Activated T-helper 2 cell treated with anti-CD3 and anti-CD28 coated beads, Interferon-gamma antibody, Interleukin-2, Interleukin-4, amounts not matched to agents 10 μg/mL and 5 μg/mL and 100 μg/mL, durations not matched to agents 14 hours and 24 hours and 36 hours (primary cell): ENCODE measurements at places on chromosomes 11 and 22. TPM values are rescaled to one million over a fixed set of nuclear protein-coding genes. Genes with fewer than 3 reads are reported as not detected.
A peak's percentile ranks its signal among the peaks of the same experiment; 100 is the strongest.

The SLC6A5 gene
- not detected in 2 replicates for total RNA-seq

DNA sequence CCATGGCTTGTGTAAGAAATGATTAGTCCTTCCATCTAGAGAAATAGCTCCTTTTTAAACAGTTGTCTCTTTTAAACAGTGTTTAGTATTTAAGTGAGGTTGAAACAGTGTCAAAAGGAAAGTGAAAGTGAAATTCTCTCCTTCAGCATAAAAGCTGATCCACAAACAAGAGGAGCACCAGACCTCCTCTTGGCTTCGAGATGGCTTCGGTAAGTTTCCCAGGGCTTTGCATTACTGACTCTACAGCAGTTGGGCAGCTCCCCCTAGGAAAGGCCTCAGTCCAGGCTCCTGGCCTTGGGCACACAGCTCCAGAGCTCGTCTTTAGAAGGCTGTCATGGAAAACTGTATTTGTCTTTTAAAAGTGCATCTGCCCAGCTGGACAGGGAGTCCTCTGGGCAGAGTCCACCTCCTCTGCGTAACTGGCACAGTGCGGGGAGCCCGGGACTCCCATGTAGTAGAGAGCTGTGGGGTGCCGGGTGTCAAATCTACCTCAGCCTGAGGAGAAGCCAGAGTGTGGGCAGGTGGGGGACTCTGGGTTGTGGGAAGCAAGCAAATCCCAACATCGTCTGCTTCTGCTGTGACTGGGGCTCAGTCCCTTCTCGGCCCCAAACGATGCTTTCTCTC is at the start of gene PLAAT4:
Gene PLAAT4, plus strand, starts transcription at position 140 of the 624 bp plus-strand sequence. Its CDS starts 61 bp downstream, at position 201.
- peak within 1 kb of the TSS; percentile 74 for H3K27ac ChIP-seq
- peaks cover 62% of the 10 kb centered on the region for H3K4me1 ChIP-seq
- H3K4me3 ChIP-seq: peak within 1 kb of the TSS; percentile 80
- DNase-seq: peak; percentile 32
- H3K27me3 ChIP-seq: no peaks in the 10 kb centered on the region
- peaks cover 5% of the 10 kb centered on the region for H3K36me3 ChIP-seq

The EPS8L2 gene
- 17.8 and 24.6 TPM in 2 replicates for total RNA-seq

GRCh38 chr11:33542921-33543320 is 157.7 kb downstream of the C11orf91 start:
- H3K4me3 ChIP-seq: no peak overlapping the region
- no peaks in the 10 kb centered on the region for H3K36me3 ChIP-seq
- no peak overlapping the region for H3K27ac ChIP-seq
- no peak for DNase-seq

DNA sequence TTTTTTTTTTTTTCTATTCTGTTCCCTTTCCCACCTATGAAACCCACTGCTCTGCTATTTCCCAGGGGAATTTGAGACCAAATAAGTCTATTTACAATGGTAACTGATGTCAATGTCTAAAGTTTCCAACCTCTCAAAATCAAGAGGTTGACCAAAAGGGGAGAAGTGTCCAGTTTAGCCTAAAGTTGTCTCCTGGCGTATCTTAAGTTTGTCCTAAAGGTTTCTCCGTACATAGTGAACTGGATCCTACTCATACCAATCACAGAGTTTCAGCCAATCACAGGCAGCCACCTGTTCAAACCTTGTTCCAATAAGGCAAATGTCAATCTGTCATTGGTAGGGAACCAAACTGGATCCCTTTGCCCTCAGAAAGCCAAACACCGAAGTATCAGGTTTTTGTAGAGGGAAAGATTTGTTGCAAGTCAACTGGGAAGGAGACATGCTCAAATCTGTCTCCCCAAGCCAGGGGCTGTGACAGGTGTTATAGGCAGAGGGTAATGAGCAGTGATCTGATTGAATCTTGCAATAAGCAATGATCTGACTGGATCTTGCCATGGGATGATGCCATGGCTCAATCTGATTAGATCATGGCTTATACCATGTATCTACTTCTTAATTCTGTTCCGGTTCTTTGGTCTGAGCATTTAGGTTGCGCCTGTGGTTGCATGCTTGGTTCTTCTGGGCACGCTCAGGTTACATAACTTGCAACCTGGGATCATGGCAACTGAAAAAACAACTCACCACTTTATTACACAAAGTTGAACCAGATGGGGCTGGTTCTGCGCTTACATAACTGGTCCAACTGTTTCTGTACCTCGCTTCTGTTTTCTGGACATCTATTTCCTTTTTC is 1.1 kb upstream of the VPS37C start:
- H3K4me3 ChIP-seq: peak overlapping the region; percentile 83
- DNase-seq: peak; percentile 13
- H3K4me1 ChIP-seq: peaks cover 53% of the 10 kb centered on the region

DNA sequence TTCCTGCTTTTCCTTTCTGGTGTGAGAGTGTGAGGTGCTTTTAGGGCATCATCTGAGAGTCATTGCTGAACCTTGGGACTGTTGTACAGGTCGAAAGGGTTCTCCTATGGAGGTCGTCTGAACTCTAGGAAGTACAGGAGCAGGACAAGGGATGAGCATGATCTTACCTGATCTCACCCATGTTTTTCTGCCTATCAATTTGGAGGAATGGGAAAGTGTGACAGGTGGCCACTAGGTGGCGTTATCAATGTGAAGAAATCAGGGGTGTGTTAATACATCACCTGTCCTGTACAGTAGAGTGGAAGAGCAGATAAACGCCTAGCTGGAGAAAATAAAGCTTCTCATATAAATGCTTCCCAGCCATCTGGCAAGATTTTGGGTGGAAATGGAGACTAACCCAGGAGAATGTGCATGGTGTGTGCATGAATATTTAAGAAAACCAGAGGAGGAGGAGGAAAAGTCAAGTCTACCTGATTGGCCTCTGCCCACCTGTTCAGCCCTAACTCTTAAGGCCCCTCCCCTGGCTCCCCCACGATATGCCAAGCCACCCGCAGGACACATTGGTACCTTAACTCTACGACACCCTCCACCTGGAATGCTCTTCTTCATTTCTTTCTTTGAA is 72.0 kb upstream of the NARS2 start:
- DNase-seq: peak; percentile 40
- H3K27ac ChIP-seq: no peak overlapping the region
- no peaks in the 10 kb centered on the region for H3K27me3 ChIP-seq
- peaks cover 54% of the 10 kb centered on the region for H3K4me1 ChIP-seq
- H3K36me3 ChIP-seq: no peaks in the 10 kb centered on the region
- H3K4me3 ChIP-seq: no peak overlapping the region

The TTC36 gene
- total RNA-seq: 0.39 and 0.78 TPM in 2 replicates

GRCh38 chr22:25123677-25124076 is 76.0 kb upstream of the CRYBB3 start:
- H3K36me3 ChIP-seq: peaks cover 4% of the 10 kb centered on the region
- H3K4me1 ChIP-seq: no peaks in the 10 kb centered on the region
- no peak for DNase-seq
- H3K4me3 ChIP-seq: no peak overlapping the region
- H3K27ac ChIP-seq: no peak overlapping the region

DNA sequence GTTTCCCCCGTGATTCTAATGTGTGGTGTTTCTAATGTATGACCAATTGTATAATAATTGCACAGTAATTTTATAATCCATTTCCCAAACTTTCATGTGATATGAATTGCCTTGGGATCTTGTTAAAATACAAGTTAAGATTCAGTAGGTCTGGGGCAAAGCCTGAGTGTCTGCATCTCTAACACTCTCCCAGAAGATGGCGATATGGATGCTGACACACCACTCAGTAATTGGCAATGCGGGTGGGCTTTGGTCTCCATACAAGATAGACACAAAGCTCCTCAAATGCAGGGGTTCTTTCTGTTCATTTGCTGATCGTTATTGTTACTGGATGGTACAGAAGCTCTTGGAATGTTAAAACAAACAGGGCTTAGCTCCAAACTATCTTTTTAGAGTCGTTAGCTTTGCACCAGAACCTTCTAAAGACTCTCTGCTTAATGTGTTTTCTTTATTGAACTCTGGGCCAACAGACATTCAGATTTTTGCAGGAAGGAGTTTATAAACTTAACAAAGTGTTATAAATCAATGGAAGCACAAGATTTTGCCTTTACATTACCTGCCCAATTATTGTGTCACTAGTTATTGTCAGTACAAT is 45.4 kb upstream of the ANO3 start:
- DNase-seq: no peak
- H3K4me3 ChIP-seq: no peak overlapping the region
- H3K4me1 ChIP-seq: peaks cover 4% of the 10 kb centered on the region
- no peak overlapping the region for H3K27ac ChIP-seq

- peaks cover 14% of the 10 kb centered on the region for H3K4me1 ChIP-seq
- no peaks in the 10 kb centered on the region for H3K36me3 ChIP-seq
- peak overlapping the region; percentile 24 for H3K27ac ChIP-seq
- no peak for DNase-seq
Observed at GRCh38 chr11:134349802-134350355, 18.1 kb downstream of the GLB1L2 start.

GRCh38 chr22:47452184-47452583 is 689.7 kb downstream of the TBC1D22A start:
- H3K4me1 ChIP-seq: no peaks in the 10 kb centered on the region
- no peak for DNase-seq
- H3K4me3 ChIP-seq: no peak overlapping the region
- H3K27me3 ChIP-seq: no peaks in the 10 kb centered on the region
- H3K27ac ChIP-seq: no peak overlapping the region

The VPREB1 gene
- not detected in 2 replicates for total RNA-seq

The NTM gene
- not detected in 2 replicates for total RNA-seq

The SERPINH1 gene
- total RNA-seq: 23.8 and 23.9 TPM in 2 replicates

GRCh38 chr11:1161410-1162137 is 3.8 kb downstream of the MUC5AC start:
- H3K36me3 ChIP-seq: no peaks in the 10 kb centered on the region
- H3K4me1 ChIP-seq: no peaks in the 10 kb centered on the region
- no peak overlapping the region for H3K27ac ChIP-seq
- no peak overlapping the region for H3K4me3 ChIP-seq
- no peak for DNase-seq

DNA sequence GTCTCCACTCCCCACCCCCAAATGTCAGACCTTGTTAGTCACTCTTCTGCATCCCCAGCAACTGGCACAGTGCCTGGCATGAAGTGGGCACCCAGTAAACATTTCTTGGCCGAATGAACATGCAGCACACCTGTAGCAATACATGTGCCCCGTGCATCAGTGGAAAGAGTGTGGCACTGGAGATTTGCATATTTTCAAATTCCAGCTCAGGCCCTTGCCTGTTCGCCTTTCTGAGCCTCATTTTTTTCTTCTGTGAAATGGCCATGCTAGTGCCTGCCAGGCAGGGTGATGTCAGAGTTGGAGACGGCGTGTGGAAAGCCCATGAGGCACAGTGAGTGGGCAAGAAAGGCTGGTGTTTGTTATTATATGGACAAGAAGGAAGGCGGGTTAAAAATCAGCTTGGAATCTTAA is 38.7 kb downstream of the CD82 start:
- peaks cover 57% of the 10 kb centered on the region for H3K4me1 ChIP-seq
- no peak for DNase-seq
- peak overlapping the region; percentile 4 for H3K27ac ChIP-seq
- H3K36me3 ChIP-seq: peaks cover 93% of the 10 kb centered on the region
- no peaks in the 10 kb centered on the region for H3K27me3 ChIP-seq

The GAL3ST3 gene
- total RNA-seq: 0.18 TPM in 1 of 2 replicates, not detected in the other

- peaks cover 41% of the 10 kb centered on the region for H3K36me3 ChIP-seq
- no peaks in the 10 kb centered on the region for H3K4me1 ChIP-seq
- no peak overlapping the region for H3K27ac ChIP-seq
- DNase-seq: no peak
- H3K4me3 ChIP-seq: no peak overlapping the region
Observed at GRCh38 chr11:43434893-43435292, 76.2 kb downstream of the TTC17 start.

The ART1 gene
- total RNA-seq: not detected in 2 replicates

DNA sequence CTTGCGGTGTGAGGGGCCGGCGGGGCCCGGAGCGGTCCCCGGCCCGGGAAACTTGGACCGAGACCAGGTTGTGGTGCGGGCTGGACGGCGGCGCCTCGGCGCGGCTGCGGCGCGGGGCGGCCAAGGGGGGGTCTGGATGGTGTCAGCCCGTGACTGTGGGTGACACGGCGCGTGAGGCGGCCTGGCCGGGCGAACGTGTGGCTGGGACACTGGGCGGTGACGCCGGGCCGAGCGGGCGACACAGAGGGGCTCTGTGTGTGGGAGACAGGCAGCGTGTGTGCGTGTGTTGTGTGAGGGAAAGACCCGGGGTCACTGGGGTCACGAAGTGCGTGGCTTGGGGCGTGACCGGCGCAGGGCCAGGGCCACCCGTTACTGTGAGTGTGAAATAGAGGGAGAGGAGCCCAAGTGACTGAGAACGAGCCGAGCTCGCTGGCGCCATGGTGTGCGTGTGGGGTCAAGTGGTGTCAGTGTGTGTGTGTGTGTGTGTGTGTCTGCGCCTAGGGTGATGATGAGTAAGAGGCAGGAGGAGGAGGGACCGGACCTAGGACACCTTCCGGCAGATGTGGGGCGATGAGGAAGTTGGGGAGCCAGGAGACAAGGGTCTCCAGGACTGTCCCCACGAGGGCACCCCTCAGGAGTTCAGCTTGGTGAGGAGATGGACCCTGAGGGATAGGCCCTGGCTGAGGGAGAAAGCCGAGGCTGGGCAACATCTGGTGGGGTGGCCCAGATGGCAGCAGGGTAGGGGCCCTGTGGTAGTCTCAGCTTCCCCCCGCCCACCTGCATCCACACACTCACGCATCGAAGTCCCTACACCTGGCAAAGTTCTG is 817 bp downstream of the RELT start:
- peaks cover 13% of the 10 kb centered on the region for H3K36me3 ChIP-seq
- DNase-seq: peak; percentile 61
- peaks cover 37% of the 10 kb centered on the region for H3K4me1 ChIP-seq
- peak overlapping the region; percentile 89 for H3K4me3 ChIP-seq
- H3K27me3 ChIP-seq: no peaks in the 10 kb centered on the region
- H3K27ac ChIP-seq: peak overlapping the region; percentile 90

- H3K27me3 ChIP-seq: no peaks in the 10 kb centered on the region
- H3K36me3 ChIP-seq: no peaks in the 10 kb centered on the region
- H3K4me1 ChIP-seq: no peaks in the 10 kb centered on the region
- H3K27ac ChIP-seq: no peak overlapping the region
- H3K4me3 ChIP-seq: no peak overlapping the region
- DNase-seq: no peak
Observed at GRCh38 chr11:83448686-83449085, 162.5 kb upstream of the CCDC90B start.

The NXPE1 gene
- total RNA-seq: not detected in 2 replicates

GRCh38 chr11:91489989-91490388 is 734.6 kb upstream of the FAT3 start:
- H3K36me3 ChIP-seq: no peaks in the 10 kb centered on the region
- H3K27ac ChIP-seq: no peak overlapping the region
- H3K4me3 ChIP-seq: no peak overlapping the region
- DNase-seq: no peak
- H3K27me3 ChIP-seq: no peaks in the 10 kb centered on the region
- H3K4me1 ChIP-seq: no peaks in the 10 kb centered on the region

DNA sequence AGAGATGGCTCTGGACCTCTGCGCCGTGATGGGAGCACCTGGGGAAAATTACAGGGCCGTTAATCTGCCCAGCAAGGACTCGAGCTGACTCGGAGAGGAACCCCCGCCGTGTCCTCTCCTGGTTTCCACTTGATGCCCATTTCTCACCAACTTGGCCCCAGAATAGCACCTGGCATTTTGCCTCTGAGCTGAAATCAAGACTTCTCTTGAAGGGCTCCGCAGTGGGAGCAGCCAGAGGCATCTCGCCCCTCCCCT is 19.0 kb upstream of the CABP7 start:
- no peak overlapping the region for H3K4me3 ChIP-seq
- peaks cover 12% of the 10 kb centered on the region for H3K27me3 ChIP-seq
- H3K4me1 ChIP-seq: peaks cover 5% of the 10 kb centered on the region
- no peak for DNase-seq

GRCh38 chr11:83723999-83724398 is 437.8 kb upstream of the CCDC90B start:
- peak overlapping the region; percentile 35 for H3K4me3 ChIP-seq
- H3K4me1 ChIP-seq: no peaks in the 10 kb centered on the region
- H3K27ac ChIP-seq: no peak overlapping the region
- H3K27me3 ChIP-seq: peaks cover 15% of the 10 kb centered on the region
- no peak for DNase-seq

The SELENOH gene
- 179 and 183 TPM in 2 replicates for total RNA-seq

- no peak for DNase-seq
- no peak overlapping the region for H3K27ac ChIP-seq
- no peaks in the 10 kb centered on the region for H3K4me1 ChIP-seq
Observed at GRCh38 chr22:36560001-36560400, 31.0 kb upstream of the EIF3D start.
